T1000 (cell line): ENCODE measurements at places on chromosomes 5 and 9.

GRCh38 chr9:120755044-120755443 lies 38.2 kb downstream of the FBXW2 start:
- DNase-seq, result no peak

GRCh38 chr5:173456751-173457171 lies 128.5 kb upstream of the STC2 start:
- peak; percentile 66 for DNase-seq

- no peak for DNase-seq
Measured at GRCh38 chr9:127267793-127268525, 3.4 kb downstream of the GARNL3 start.

DNA sequence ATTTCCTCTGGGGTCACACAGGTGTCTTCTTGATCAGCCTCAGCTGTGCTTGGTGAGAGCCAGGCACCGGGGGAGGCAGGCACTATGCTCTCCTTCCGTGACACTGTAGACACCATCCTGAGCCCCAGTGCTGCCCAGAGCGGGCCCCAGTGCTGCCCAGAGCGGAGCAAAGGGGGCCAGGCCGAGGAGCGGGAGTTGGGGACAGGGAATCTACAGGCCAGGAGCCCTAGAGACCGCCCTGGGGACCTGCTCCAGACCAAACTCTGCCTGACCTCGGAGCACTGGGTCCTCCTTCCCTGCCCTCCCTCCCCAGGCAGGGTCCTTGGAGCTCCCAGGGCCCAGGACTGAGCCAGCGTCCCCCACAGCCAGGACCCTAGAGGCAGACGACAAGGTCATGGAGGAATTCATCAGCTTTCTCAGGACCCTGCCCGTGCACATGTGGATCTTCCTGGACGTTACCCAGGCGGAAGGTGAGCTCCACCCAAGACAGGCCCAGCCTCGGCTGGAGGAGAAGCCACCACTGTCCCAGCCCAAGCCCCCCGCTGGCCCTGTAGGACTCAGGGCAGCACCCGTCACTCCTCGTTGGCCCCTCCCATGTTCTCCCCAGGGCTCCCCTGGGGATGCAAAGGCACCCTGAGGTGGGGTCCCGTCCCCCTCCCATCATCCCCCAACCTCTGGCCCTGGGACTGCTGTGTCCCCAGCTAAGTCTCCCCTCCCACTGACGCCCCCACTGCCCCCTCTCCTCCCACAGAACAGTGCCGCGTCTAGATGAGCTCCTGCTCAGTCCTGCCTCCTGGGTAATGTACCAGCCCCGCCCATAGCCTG lies 30.2 kb downstream of the PAEP start:
- no peak for DNase-seq

- no peak for DNase-seq
Measured at GRCh38 chr5:113124265-113124664, 147.7 kb downstream of the DCP2 start.

- DNase-seq, result peak; percentile 98
Measured at GRCh38 chr9:137150617-137151457, 11.9 kb downstream of the GRIN1 start.

DNA sequence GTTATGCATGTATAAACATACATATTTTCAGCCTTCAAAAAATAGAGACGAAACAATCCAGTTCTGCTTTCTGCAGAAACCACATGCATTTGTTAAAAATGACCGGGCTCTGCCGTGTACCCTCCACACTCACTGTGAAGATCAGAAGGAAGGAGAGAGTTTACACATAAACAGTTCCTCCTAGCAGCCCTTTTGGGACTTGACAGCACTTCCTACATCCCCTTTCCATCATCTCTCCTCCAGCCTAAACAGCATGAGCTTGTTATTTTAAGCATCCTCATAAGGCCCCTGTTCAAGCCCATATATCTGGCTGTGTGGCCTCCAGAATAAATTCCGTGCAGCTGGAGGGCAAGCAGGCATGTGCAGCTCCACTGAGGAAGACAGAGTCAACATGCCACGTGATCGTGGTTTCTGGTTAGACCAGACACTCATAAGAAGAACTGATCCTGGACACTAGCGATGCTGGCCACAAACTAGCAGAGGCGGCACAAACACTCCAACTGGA lies 42.2 kb downstream of the NIPAL4 start:
- DNase-seq, result no peak

DNA sequence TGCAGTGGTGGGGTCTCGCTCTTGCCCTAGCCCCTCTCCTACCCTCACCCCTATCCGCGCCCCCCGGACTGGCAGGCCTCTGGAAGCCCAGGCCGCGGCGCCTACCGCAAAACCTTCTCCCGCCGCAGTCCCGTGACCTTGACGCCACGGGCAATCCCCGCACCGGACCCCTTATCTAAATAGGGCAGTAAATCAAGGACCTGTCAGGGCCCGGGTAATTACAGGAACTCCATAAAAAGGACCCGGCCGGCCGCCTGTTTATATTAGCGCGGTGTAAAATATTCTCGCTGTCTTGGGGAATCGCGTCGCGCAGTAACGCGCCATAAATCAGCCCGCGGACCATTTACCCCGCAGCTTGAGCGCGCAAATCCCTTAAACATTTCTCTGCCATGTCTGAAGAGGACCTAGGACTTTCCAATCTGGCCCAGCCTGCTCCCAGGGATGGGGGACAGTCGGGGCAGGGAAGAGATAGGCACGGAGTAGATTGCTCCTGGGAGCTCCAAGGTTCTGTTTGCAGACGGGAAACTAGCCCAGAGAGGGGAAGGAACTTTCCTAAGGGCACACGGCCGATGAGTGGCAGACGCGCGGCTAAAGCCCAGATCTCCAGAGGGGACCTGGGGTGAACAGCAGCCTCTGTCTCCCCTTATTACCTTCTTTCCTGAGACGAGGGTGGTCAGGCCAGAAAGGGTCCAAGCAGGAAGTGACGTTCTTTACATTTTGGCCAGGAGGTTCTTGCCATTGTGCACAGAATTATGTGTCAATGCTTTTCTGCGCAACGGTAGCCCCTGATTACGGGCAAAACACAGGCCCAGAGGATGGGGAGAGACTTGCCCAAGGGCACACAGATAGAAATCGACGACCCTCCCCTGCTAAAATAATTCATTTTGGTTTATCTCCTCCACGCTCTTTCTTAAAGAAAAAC lies 4.8 kb upstream of the HAND1 start:
- DNase-seq, result no peak

- DNase-seq, result no peak
Measured at GRCh38 chr9:120740132-120740531, 25.9 kb upstream of the MEGF9 start.

DNA sequence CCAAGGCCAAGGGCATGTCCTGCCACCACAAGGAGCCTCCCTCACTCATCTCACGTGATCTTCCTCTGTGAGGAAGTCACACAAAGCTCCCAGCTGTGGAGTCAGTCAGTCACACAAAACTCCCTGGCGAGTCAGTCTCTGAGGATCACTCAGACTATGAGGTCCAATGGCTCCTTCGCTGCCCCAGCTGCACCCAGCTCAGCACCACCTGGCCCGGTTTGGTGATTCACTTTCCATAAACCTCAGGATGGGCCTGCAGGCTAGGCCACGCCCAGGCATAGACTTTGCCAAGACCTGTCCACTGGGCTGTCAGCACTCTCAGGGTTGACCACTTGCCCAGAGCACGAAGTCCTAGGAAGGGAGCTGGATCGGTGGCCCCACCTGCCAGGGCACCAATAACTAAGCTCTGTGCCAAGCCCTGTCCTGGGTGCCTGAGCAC lies 233.8 kb downstream of the HSPA4 start:
- peak; percentile 79 for DNase-seq

DNA sequence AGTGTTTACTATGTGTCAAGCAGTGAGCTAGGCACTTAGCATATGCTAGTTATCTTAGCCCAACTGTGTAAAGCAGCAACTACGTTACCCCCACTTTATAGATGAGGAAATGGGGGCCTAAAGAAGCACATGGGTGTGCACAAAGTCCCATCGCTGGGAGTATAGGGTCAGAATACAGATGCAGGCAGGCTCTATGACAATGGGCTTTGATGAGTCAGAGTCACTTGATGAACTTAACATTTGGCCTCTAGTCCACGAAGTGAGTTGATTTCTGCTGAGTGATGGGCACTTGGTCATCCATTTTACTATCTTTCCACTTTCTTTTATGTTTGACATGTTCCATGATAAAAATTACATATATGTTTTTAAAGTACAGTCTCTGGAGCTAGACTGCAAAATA lies 204.3 kb downstream of the TRIM32 start:
- no peak for DNase-seq

DNA sequence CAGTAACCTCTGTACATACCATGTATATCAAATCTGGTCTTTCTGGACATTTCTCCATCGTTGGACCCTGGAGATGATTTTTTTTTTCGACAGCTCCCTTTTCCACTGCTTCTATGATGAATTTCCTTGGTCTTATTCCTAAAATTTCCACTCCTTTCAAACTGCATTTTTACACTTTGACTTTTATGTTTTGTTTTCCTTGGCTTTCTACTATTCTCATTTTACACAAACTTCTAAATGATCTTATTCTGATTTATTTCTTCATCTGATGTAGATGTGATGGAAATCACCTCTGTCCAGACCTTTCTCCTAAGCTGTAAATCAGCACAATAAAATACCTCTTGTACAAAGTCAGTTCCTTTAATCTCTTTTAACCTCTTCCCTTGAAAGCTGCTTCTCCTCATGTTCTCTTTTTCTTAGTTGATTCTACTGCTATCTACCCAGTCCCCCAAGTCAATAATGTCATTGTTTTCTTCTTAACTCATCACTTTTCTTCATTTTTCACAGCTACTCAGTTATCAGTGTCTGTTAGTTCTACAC lies 48.7 kb upstream of the TUSC1 start:
- no peak for DNase-seq

GRCh38 chr9:98834386-98834785 lies 26.9 kb downstream of the GALNT12 start:
- no peak for DNase-seq

GRCh38 chr5:158869092-158869491 lies 230.6 kb downstream of the EBF1 start:
- no peak for DNase-seq

DNA sequence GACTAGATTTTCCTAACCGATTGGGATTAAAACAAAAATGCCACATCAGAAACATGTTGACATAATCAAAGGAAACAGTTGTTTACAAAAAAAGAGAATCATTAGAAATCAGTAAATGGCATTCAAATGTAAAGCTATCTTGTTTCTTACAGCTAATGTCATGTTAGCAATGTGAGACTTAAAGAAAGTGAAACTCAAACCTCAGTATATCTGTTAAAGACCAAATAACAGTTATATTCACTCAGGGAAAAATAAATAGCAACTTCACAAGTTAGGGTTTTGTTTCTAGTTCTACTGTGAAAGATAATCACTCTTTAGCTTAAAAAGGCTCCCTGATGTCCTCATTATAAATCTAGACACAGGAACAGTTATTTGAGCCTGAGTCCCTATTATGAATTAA lies 189.3 kb upstream of the EFNA5 start:
- no peak for DNase-seq
